ENCODE measurements at places on chromosomes 6 and 20. TPM values are rescaled to one million over a fixed set of nuclear protein-coding genes. Genes with fewer than 3 reads are reported as not detected.

DNA sequence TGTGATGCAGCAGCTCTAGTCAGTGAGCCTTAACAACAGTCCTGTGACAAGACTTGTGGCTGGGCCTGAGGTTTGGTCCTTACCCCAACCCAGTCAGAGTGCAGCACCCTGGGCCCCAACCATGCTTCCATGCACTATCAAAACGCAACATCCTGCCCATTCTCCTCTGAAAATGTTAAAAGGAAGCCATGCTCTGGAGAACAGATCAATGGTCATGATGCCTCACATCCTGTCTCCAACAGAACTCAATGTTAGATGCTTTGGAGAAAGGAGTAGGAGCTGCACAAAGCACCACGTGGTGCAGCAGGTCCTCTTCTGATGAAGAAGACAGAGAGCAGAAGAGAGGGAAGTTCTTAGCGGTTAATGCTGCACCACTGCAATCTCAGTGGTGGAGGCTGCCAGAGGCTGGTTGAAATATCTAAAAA, 41.9 kb downstream of the TRAM2 start:
- DNase-seq = no peak

GRCh38 chr20:38243709-38244020, 16.9 kb downstream of the KIAA1755 start:
- DNase-seq = no peak

DNA sequence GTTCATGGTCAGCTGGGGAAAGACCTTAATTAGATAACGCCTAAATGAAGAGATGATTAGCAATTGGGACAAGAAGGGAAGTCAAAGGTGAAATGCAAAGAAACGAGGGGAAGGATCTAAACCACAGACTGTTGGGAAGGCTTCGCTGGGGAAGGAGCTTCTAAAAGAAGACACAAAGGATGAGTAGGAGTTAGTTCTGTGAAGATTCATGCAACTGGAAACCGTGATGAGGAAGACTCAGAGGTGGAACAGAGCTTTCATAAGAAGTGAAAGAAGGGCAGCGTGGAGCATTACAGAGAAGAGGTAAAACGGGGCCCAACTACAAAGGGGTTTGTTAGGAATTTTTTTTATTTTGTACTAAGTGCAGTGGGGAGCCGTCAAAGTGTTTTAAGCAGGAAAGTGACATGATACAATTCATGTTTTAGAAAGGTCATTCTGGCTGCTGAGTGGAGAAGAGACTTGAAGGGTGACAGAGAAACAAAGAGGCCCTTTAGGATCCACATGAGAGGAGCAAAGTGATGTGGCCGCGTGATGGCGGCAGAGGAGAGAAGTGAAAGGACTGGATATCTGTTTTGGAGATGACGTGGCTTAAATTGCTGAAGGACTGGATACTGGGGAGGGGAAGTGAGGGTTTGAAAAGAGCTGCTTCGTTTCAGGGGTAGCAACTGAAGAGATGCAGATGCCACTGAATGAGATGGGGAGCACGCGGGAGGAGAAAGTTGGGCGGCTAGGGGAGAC, 33.6 kb downstream of the TTI1 start:
- no peak for DNase-seq

DNA sequence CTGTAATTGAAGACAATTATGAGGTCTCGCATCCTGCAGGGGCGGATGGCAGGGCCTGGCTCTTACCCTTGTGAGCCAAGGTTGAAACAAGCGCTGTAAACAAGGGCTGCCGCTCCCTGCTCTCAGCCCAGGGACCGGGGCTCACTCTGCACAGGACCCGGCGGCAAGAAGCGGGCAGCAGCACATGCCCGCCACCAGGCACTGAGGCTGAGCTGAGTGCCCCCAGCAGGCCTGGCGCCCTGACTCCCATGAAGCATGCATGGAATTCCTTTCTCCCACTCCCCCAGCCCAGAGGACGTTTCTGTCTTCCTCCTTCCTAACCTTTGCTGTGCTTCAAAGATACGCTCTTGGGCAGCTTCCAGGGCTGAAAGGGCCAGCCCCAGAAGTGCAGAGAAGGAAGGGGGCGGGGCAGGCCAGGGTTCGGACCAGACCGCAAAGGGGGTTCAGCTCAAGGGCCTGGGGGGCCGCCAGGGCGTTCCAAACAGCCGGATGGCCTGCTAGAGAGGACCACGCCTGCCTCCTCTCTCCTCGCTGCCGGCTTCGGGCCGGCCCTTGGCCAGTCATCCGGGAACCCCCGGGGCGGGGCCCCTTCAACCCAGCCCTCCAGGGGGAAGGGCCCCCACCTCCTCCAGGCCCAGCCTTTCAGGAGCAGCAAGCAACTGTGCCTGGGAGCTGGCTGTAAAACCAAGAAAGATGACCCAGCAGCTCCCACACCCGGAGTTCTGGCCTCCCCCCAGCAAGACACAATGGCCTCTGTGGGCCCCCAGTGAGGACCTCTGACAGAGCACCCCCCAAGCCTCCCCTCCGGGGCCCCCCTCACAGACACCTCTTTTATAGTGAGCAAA, 109.9 kb downstream of the NOL4L start:
- DNase-seq = no peak

DNA sequence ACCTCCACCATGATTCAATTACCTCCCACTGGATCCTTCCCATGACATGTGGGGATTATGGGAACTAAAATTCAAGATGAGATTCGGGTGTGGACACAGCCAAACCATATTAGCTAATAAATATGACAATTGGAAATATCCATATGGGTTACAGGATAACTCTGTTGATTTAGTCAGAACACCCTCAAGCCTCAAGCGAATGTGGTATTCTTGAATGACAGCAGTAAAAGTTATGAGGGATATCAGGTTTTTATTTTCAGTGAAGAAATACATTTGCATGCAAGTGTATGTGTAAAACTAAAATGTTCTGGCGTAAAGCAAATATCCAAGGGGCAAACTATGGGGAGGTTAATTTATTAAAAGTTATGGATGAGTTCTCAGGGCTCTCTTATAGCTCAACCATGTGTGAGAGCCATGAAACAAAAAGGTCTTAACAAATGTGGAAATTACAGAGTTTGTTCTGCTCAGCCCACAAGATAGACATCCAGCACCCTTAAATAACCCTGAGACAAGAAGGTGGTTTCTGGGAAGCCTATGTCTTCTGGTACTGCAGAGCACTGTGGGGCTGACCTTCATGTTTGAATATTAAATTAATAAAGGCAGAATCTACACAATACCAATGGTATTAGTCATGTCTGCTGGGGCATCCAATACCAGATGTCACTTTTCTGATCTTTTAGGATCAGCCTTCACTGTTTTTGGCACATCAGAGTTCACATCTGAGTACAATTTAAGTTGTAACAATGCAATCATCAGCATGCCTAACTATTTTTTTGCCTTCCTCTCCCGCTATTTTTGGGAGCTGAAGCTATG, 370.5 kb upstream of the RSPO3 start:
- no peak for DNase-seq

DNA sequence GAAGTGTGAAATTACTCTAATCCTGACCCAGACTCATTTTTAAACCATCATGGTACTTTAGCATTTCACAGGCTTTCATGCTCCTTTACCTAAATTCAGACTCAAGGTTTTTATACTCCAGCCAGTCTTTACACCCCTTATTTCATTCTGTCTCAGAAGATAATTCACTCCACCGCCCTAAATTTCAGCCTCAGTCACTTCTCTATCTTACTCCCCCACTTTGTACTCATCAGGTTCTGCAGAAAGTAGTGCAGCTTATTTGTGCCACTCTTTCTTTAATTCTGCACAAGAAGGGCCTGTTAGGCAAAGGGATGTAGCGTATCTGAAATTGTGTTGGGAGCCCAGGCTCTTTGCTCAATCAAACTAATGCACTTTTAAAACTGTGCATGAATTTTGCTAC, 205.5 kb downstream of the ARHGAP18 start:
- DNase-seq = no peak

DNA sequence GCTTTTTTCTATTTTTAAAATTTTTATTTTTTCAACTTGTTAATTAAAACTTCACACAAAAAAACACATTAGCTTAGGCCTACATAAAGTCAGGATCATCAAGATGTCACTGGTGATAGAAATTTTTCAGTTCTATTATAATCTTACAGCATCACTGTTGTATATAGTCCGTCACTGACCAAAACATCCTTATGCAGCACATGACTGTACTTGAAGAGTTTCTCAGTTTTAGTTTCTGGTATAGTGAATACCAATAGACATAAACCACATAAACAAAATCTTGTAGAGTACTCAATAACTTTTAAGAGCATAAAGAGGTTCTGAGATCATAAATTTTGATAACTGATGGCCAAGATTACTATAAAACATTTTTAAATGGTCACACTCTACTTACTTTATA, 71.8 kb downstream of the ASCC3 start:
- DNase-seq = no peak

DNA sequence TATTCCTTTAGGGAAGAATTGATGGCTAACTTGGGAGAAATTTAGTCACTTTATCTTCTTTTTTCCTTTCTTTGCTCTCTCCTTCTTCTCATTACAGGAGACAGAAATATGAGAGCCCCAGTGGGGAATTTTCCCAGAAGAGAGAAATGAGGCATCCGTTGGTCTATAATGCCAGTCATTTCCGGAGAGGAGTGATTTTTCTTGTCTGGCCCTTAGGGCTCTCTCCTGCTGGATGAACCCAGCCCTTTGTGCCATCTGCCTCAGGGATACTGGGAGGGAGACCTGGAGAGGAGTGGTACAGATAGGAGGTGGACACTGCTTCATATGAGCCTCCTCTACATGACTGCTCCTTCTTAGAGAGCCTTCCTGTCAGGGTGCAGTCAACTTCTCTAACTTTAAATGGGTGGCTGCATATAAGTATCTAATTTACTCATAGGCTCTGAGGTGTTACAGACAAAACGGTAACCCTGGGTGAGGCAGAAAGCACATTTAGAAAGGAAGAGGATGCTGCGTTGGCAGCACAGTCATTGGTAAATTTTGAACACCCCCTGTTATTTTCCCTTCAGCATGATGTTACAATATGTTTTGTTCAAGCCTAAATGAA, 21.9 kb downstream of the RIMS1 start:
- no peak for DNase-seq

DNA sequence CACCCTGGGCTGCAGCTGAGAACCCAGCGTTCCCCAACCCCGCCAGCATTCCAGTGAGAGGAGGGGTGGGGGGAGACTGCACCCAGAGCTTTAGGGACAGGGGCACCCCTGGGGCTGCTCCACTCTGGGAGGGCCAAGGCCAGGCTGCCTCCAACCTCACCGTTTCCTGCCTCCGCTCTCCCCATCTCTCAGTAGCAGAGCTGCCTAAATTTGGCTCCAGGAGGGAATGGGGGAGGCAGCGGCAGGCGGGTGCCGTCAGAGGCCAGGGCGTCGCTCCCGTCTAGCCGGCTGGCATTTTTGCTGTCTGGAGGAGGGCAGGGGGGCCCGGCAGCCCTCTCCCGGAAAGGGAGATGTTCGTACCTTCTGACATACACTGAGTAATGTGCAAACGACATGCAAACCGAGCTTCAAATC, 46.6 kb downstream of the NOL4L start:
- peak; percentile 63 for DNase-seq

Gene VAPB
- total RNA-seq = 36.6 TPM

DNA sequence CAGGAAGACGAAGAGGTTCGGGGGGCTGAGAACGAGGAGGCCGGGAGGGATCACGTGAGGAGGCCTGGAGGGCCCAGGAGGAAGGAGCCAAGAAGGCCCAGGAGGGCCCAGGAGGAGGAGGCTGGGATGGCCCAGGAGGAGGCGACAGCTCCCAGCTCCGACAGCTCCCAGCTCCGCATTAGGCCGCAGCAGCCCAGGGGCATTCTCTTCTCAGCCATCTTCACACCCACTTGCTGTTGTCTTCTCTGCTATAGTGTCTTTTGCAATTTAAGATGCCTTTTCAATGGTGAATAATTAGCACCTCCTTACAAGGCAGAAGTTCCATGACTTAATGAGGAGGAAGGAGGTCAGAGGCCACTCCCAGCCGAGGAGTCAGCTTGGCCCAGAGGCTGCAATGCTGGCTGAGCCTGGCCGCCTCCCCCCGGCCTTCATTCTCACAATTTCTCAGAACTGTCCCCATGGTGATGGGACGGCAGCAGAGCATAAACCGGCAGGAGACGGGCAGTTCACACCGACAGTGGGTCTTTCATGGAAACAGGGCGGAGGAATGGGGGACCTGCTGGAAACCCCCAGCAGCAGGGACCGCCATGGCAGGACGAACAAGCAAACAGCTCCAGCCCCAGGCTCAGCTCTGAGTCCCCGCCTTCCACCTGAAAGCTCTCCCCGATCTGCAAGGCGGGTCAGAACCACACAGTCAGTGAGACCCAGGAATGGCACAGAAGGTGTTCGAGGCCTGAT, 45.1 kb downstream of the WDR27 start:
- DNase-seq = no peak

Gene HEY2
- total RNA-seq = 0.09 TPM

Gene PGC
- not detected for total RNA-seq

GRCh38 chr20:37777012-37777950, 83.5 kb downstream of the CTNNBL1 start:
- DNase-seq = no peak

DNA sequence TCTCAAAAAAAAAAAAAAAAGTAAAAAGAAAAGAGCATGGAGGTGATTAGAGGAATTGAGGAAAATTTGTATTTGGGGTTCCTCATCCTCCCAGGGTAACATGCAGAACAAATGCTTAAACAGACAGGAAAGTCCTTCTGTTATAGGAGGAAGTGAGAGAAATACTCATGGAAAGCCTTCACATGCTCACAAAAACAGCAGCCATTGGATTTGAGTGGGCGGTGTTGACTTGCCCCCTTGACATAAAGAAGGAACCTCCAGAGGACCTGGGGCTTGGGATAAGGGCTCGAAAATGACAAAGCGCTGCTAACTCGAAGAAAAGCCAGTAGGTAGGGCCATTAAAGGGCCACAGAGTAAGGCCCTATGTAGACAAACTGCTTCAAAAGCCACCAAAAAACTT, 17.5 kb upstream of the SAMHD1 start:
- no peak for DNase-seq

Gene FILIP1
- total RNA-seq = not detected

Gene BMP5
- total RNA-seq = not detected

DNA sequence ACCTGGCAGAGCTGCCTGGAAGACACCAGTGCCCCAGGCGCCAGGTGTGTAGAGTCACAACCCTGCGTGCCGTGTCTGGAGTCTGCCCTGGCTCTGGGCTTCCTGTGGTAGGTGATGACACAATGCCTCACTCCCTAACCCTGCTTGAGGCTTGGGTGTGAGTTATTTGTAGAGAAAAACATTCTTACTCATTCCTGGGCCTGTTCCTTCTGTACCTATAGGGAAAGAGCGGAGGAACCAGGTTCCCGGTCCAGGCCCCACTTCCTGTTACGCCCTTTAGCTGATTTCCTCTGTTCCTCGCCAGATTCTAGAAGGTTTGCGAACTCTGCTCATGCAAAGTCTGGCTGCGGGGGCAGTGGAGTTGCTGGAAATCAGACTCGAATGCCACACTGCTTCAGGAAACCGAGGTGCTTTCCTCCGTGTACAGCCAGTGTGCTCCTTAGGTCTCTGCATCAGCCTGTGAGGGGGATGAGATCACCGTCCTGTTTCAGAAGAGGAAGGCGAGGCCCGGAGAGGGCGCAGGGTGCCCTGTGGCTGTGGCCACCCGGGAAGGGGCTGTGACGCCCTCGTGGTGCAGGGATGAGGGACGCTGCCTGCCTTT, 67.1 kb upstream of the DUSP22 start:
- DNase-seq = no peak

Gene TRIM31
- not detected for total RNA-seq

Gene NCOA6
- total RNA-seq = 22.7 TPM

- DNase-seq = no peak
These were observed 47.2 kb upstream of the IPCEF1 start for GRCh38 chr6:154403788-154404187.

Gene HTR1B
- not detected for total RNA-seq

Measured in CD8-positive, alpha-beta memory T cell (primary cell).